CD4-positive, alpha-beta T cell treated with Interleukin-15 for 4 hours (primary cell): ENCODE measurements at places on chromosomes 12 and 14.

GRCh38 chr12:46516933-46517578, 144.5 kb upstream of the SLC38A2 start:
- no peak for DNase-seq

DNA sequence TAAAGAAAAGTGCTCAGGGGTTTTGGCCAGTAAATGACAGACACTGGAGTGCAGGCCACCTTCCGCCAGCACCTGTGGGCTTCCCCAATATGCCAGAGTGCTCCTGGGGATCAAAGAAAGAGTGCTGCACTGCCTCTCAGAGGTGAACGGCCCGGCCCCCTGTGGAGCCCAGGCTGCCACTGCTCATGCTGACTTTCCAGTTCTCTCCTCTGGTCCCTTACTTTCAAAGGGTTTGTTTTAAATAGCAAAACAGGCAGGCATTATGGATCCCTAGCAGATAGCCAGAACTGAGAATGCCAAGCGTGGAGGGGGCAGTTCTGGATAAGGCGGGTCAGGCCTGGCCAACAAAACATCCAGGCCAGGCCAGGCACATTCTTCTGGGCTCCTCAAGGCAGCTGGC, 59.6 kb downstream of the MDM2 start:
- DNase-seq, result no peak

- DNase-seq, result no peak
Measured at GRCh38 chr12:49294804-49295081, 204 bp upstream of the PRPH start.

- no peak for DNase-seq
Measured at GRCh38 chr14:24072881-24073877, 1.8 kb downstream of the CPNE6 start.

- no peak for DNase-seq
Measured at GRCh38 chr14:105568859-105569766, 42.7 kb downstream of the TMEM121 start.

DNA sequence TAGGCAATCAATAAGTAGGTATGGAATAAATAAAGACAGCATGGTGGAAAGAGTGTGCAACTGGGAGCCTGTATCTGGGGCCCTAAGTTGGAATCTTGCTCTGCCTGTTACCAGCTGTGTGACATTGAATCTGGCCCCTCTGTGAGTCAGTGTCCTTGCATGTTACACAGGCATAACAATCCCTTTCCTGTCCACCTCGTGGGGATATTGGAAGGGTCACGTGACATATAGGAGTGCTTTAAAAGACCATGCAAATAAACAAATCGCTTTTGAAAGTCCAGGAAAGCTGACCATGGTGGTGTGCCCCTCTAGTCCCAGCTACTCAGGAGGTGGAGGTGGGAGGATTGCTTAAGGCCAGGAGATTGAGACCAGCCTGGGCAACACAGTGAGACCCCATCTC, 51.1 kb upstream of the VRK1 start:
- no peak for DNase-seq

DNA sequence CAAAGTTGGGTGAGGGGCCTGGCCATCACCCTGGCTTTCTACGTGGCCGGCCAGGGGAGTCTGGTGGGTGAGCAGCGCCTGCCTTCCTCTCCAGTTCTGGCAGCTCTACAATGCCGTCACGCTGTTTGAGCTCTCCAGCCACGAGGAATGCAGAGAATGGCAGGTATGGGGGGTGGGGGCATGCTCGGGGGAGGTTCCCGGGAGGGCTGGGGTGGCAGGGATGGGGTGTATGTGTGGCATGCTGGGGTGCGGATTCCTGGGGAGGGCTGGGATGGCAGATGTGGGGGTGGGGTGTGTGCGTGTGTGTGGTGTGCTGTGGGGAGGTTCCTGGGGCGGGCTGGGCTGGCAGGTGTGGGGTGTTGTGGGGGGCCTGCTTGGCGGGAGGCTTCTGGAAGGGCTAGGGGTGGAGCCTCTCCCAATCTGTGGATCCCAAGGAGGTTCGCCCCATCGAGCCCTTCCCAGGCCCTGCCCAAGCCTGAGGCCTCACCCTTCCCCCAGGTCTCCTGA, 18.5 kb downstream of the RHOF start:
- no peak for DNase-seq

DNA sequence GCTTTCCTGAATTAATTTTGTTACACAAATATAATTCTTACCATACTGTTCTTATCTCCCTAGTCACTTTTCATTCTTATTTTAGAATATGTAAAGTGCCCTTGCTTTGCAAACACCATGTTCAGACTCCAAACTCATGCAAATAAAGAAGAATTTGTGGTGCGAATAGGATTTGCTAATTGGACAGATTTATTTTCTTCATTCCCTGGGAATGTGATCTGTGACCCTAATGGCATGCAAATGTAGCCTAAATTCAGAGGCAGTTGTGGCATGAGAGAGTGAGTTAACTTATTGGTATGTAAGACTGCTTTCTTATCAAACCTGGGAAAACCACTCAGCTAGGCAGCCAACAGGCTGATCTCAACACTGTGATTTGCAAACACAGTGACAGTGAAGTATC, 10.0 kb downstream of the CAPZA3 start:
- no peak for DNase-seq

DNA sequence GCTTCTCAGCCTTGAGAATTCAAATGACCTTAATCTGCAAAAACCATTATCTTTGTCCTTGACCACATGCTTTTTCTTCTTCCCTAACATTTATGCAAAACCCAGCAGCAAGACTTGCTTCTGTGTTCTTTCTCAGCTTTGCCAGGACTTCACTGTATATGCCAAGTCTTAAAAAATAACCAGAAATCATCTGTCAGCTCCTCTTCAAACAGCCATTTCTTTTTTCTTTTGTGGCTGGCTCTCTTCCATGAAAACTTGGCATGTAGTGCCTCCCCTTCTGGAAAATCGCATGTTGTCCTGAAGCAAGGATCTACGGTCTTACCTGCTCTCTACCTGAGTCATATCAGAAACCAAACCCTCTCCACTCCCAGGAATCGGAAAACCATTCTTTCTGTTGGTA, 364.9 kb downstream of the RPS29 start:
- no peak for DNase-seq

DNA sequence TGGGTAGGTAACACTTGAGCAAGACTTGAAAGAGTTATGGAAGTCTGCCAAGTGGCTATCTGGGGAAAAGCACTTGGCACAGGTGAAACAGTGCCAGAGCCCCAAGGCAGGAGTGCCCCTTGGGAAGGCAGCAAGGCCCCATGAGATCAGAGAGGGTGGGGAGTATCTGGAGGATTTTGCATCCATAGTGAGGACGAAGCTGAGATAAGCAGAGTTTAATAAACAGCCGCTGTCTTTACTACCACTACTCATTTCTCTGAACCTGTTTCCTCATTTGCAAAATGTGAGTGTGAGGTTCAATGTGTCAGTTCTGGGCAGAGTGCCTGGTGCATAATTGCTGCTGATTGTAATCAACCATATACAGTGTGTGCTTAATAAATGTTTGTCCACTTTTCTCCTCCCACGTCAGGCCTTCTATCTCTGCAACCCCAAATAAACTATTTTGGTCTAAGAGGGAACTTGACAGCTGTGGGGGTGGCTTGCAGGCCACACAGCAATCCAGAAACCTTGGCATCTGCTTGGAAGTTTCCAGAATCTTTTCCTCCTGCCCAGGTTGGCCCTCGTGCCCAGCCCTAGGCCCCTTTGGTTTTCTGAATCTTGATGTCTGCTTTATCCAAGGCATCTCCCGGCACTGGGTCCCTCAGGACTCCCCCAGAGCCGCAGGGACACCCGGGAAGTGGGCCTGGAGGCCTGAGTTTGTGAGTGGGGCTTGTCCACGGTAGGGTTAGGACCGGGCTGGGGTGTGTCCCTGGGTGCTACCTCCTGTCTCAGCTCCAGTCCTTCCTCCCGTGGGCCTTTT, 4.5 kb downstream of the ABCB9 start:
- no peak for DNase-seq

DNA sequence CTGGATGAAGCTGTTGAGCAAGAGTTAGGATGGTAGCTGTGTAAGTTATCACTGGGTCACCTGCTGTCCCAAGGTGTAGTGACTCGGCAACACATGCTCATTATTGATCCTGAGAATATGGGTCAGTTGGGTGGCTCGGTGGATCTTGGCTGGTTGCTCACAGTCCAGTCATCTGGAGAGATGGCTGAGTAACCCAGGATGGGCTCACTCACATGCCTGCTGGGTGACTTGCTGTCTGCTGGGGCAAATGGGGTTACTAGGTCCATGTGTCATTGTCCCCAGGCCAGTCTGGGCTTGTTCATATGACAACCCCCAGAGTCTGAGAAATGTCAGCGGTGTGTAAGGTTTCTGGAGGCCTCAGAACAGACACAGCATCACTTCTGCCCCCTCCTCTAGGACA, 69.5 kb downstream of the SLC15A4 start:
- DNase-seq, result no peak

- DNase-seq, result no peak
Measured at GRCh38 chr14:78141590-78141989, 28.6 kb upstream of the NRXN3 start.

DNA sequence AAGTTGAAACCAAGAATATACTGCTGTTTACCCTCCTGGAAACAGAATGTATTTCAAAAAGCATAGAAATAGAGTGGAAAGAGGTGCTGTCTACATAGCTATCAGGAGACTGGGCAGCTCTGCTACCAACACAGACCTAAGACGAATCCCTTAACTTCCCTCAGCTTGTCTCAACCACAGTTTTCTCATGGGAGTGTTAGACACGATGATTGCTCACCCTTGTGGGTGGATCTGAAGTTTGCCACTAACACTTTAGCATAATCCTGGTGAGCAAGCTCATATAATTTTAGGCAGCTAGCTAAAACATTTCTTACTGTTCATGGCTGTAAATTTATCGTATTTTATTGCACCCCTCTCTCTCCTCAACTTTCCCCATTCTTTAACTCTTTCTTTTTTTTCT, 38.5 kb downstream of the C12orf75 start:
- DNase-seq, result no peak

DNA sequence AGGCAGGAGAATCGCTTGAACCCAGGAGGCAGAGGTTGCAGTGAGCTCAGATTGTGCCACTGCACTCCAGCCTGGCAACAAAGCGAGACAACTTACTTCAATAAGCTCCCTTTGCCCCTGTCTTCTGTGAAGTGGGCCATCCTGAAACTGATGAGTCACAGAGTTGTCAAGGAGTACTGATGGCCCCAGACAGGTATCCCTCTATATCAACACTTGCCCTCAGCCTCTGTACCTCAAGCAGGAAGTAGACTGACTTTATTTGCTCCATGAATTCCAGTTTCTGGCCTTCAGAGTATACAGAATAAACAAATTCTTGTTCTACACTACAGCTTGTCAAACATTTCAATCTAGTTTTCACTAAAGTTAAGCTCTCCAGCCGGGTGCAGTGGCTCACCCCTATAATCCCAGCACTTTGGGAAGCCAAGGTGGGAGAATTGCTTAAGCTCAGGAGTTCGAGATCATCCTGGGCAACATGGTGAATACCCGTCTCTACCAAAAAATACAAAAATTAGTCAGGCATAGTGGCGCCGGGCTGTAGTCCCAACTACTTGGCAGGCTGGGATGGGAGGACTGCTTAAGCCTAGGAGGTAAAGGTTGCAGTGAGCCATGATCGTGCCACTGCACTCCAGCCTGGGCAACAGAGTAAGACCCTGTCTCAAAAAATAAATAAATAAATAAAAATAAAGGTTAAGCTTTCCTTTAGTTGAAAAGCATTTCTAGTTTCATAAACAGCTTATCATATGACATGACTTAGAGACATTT, 16.4 kb upstream of the LRP10 start:
- no peak for DNase-seq

DNA sequence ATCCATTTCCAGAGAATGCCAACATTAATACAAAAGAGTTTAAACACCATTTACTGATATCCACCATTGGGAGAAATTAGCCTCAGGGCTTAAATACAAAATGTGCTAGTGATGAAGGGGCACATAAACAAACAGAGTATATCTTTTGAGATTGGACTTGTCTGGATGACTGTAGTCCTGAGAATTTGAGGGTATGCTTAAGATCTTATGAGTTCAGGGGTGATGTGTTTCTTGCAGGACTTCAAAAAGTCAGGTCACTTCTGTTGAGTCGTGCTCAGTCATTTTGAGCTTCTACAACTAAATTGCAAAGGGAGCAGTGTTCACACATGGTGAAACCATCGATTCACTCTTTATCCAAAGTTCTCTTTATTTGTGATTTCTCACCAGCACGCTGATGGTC, 425.7 kb downstream of the ATP23 start:
- DNase-seq, result no peak

GRCh38 chr14:76755610-76756370, 5.5 kb upstream of the VASH1 start:
- DNase-seq, result no peak

- DNase-seq, result no peak
Measured at GRCh38 chr12:105377077-105377476, 46.6 kb downstream of the C12orf75 start.

GRCh38 chr12:122523846-122524718, 2.7 kb downstream of the RSRC2 start:
- DNase-seq, result no peak

DNA sequence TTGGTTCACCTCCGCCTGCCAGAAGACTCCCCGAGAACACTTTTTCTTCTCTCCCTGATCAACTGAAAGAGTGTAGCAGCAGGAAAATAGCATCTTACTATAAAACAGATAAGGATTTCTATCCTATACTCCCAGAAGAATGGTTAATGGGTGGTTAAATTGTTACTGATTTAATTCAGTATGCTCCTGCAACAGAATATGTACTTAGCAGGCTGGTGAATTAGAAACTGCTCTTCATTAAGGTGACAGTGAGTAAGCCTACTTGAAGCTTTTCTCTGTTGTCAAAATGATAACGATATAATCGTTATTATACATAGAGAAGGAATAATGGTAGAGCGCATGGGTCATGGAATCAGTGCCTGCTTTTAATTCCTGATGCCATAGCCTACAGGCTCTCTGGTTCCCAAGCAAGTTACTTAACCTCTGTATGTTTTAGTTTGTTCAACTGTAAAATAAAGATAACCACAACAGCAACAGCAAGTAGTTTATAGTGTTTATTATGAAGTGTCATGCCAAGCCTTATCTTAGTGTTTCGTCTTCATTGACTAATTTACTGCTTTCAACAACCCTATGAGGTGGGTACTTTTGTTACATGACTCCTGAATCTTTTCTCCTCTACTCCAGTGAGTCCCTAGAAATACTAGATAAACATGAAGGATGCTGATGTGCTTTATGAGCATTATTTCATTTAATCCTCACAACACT, 392.6 kb downstream of the CCDC91 start:
- no peak for DNase-seq

DNA sequence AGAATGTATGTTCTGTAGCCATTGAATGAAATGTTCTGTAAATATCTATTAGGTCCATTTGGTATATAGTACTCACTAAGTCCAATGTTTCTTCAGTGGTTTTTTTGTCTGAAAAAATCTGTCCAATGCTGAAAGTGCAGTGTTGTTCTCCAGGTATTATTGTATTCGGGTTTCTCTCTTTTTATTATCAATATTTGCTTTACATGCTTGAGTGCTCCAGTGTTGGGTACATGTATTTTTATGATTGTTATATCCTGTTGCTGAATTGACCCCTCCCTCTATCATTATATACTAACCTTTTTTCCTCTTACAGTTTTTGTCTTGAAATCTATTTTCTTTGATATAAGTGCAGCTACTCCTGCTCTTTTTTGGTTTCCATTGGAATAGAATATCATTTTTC, 382.2 kb downstream of the CCER1 start:
- DNase-seq, result no peak

GRCh38 chr14:53124786-53125185, 28.3 kb downstream of the DDHD1 start:
- no peak for DNase-seq

GRCh38 chr12:15702276-15702675, 86.9 kb downstream of the EPS8 start:
- DNase-seq, result no peak

- DNase-seq, result no peak
Measured at GRCh38 chr14:57982804-57983634, 117.1 kb upstream of the SLC35F4 start.

GRCh38 chr14:63174760-63175191, 29.5 kb upstream of the RHOJ start:
- DNase-seq, result no peak
